GM12892 (cell line): ENCODE measurements at places on chromosomes 3 and 15.

- DNase-seq = no peak
These were observed 20.7 kb upstream of the PRR23E start for GRCh38 chr3:127172211-127172610.

GRCh38 chr15:81779181-81779580 is 266.6 kb downstream of the MEX3B start:
- no peak for DNase-seq

DNA sequence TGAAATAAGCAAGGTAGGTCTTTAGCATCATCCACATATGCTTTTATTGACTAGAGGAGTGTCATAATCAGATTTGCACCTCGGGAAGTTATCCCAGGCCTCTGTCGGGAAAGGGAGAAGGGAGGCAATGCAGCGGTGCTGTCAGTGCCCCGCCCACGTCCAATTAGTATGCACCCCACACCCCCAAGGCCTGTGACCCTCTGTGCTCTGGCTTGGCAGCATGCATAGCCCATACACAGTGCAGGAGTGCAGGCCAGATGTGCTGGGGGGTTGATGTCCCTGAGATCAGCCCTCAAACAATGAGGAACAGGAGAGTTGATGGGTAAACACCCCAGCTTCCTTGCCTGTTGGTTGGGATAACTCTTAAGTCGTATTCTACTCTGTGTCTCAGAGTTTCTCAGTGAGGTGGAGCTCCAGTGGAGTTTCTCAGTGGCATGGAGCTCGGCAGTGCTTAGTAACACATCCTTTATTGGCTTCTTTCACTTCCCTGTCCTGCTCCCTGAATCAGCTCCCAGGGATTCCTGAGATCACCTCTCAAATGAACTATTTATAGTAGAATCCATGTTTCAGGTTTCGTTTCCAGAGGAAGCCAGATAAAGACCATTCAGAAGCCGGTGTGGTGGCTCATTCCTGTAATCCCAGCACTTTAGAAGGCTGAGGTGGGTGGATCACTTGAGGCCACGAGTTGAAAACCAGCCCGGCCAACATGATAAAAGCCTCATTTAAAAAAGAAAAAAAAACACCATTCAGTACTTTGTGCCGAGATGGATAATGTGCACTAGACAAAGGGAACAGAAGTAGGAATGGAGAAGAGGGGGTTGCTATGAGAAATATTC is 26.7 kb upstream of the NDUFB4 start:
- DNase-seq = no peak

DNA sequence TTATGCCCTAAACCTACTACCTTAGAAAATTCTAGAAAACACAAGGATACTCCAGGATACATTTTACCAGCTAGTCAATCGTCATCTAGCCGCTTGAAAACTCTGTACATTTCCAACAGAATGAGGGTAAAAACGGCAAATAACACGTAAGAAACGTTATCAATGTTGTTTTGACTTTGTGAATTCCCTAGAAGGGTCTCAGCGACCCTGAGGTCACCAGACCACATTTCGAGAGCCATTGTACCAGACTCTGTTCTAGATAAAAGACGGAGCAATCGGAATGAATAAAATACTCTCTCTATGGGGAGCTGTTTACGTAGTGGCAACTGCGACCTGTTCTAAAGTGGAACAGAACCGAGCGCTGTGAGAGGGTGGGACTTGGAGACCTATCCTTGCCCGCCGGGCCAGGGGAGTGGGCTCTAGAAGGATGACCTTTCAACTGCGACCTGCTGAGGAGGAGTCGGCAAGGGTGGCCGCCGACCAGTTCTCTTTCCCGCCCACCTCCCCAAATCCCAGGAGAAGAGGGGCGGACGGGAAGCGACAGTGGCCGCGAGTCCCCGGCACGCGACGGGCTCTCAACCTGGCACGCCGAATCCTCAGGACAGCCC is 778 bp upstream of the AP4E1 start:
- DNase-seq = no peak

- DNase-seq = no peak
These were observed 243.1 kb upstream of the LRRFIP2 start for GRCh38 chr3:37417297-37418082.

DNA sequence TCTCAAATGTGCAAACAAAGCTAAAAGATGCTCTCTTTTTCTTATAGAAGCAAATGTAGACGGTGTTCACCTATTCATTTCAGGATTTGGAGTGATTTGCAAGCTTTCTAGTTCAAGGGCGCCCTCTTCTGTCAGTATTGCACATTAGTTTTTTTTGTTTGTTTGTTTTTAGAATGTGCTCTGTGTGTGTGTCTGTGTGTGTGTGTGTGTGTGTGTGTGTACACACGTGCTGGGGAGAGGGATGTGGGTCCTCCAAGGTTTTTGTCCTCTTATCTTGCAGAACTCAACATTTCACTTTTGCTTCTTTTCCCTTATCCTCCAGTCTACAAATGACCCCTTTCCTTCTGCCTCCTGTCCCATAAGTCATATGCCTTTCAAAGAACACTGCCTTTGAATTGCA is 23.5 kb downstream of the DNAH1 start:
- no peak for DNase-seq

DNA sequence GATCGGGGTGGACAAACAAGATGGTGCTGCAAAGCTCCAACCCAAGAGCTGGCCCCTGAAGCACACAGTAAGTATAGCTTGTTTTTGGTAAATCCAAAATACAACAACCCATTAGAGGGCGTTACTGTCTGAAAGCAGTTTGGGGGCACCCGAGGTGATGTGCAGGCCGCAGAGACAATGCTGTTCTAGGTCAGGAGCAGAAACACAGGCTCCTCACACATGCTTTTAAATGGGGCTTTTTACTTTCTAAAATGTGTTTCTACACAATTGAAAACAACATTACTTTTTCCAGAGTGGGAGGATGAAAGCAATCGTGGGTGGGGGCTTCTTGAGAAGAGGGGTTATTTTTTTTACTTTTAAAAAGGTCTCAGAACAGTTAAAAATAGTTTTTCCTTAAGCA is 1029.3 kb upstream of the CFAP20DC start:
- DNase-seq = no peak

- peak; percentile 67 for DNase-seq
These were observed at the start of gene SENP7 for GRCh38 chr3:101512646-101513418. SENP7 (minus strand) TSS chr3:101513212; CDS start chr3:101513130, 82 bp downstream.

DNA sequence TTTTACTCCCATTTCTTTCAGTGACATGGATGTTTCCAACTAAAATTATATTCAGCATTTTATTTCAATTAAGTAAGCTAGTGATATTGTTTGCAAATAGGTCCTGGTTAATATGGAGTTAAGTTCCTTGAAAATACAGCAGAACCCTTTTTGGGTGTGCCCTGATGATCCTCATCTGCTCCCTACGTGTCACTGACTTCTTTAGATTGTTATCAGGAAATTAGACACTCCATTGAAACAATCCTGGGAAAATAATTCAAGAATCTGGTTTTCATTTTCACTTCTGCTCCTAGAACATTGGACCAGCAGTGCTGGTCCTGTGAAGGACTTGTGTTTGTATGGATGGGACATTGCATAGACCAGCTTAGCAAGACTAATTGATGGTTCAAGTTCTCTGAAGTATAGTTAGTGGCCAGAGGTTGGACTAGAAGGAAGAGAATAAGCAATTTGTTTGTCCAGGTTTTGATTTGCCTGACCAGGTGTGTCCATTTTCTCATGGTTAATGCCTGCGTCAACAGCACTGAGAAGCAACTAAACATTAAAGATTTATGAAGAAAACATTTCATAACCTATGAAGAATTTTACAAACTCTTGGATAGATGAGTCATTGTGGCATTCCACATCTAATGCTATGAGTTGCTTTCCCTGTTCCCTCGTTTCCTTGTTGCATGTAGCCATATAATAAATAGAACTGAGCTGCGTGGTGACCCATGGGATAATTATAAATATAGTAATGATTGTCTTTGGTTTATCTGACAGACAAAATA is 95.8 kb downstream of the ZPLD1 start:
- DNase-seq = no peak

GRCh38 chr3:48896936-48897335 is 1.7 kb downstream of the SLC25A20 start:
- no peak for DNase-seq
